ENCODE measurements at places on chromosomes 13 and 19.

DNA sequence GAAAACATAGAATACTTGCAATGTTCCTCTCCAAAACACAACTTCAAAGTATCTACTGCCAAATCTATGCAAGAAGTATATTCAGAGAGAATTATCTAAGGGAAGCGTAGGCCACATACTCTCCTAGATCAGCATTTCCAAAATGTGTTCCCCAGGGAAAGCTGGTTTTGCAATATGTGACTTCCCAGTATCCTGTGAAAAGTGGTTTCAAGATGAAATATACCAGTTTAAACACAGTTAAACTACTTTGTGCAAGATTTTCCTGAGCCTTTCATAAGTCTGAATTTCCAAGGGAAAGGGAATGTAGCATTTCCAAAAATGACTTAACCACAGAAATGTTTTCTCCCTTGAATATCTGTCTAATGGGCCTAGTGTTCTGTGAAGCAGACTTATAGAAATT, 7.6 kb downstream of the STARD13 start:
- DNase-seq, result no peak

DNA sequence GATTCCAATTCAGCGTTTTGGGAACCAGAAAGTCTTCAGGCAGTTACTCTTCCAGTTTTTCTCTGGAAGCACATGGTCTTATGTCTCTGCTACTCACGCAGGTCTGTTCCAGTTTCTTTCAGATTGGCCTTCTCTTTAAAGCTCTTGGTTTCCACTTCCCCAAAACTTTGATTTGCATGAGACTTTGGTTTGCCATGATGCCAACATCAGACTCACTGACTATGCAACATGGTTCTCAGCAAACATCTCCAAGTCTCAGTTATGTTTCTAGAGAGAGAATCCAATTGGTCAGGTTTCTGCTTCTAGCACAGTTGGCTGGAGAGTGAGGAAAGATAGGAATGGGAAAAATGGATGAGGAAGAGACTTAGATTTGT, 3.1 kb downstream of the AKAP11 start:
- no peak for DNase-seq

DNA sequence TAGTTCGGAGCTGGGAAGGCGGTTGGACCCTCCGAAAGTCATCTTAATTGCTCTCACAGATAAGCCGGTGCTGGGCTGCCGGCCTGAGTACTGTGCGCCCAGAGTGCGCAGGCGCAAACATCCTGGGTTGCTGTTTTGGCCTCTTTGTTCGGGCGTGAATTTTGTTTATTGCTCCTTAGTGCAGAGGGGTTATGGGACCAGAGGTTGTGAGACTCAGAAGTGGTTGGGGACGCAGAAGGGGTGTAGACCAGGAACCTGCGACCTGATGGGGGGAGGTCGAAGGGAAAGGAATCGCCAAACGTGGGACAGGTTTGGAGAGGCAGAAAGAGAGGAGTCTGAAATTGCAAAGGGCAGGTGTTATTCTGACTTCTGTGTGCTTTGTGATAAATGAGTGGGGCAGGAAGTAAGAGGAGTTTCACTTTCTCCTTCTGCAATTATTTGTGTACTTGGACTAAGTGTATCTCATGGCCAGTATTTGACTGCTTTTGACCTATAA, 607 bp upstream of the ZNF566 start:
- DNase-seq, result peak; percentile 95

- no peak for DNase-seq
Observed at GRCh38 chr19:10452726-10453618, 32.6 kb downstream of the PDE4A start.

DNA sequence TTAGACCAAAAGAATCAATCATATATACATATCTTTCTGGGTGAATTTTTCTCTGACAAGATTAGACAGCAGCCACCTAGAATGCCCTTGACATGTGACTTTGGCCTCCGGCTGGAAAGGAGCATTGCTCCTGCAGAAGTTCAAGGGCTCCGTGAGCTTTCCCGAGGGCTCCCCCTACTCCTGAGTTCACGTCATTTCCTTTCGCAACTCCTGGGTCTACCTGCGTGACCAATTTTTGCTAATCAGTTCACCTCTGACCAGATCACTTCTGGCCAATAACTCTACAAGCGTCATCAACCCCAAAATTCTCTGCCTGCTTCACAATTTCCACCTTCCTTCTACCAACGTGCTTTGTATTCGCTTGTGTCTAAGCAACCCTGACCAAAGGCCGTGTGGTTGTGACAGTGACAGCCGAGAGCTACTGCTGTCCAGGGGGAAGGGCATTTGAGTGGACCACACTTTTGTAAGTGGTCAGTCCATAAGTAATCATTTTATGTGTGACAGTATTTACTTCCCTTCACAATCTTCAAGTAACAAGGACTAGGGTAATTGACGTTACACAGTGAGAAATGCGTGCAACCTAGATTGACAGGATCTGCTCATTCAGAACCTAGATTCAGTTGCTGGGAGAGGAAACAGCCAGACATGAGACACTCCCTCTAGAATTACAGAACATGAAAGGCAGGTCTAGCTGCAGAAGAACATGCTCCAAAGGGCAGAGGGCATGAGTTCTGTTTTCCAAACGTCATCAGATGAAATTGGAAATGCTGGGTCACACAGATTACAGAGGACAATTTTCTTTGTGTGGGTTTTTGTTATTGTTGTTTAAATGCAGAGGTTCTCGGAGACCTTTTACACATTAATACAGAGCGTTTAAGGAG, 145.9 kb upstream of the SPACA7 start:
- DNase-seq, result no peak

DNA sequence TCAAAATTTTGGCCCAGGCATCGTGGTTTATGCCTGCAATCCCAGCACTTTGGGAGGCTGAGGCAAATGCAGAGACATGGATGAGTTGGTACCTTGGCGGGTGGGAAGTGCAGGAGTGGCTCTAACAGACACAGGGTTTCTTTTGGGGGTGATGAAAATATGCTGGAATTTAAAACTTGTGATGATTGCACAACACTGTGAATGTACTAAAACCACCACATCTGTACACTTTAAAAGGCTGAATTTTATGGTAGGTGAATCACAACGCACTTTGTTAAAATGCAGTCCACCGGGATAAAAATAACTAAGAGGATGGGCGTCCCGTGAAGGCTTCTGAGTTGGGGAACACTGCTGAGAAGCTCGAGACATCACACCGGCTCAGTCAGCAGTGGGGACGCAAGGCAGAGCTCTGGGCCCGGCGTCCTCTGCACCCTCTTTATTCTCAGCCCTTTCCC, 47.1 kb downstream of the MLLT1 start:
- no peak for DNase-seq

DNA sequence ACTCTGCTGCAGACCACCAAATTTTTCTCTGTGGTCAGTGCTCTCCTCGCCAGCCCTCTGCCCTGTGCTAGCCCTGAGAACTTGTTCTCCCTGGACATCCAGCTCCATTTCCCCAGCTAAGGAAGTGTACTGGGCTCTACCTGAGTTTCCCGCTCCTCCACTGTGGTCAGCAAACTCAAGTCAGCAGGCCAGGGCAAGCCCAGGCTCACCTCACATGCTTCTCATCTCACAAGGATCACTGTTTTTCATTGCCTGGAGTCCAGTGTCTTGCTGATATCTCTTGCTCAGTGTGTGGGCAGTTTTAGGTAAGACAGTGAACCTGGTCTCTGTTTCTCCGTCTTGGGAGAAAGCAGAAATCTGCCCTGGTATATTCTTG, 201.4 kb downstream of the FOXO1 start:
- DNase-seq, result no peak

DNA sequence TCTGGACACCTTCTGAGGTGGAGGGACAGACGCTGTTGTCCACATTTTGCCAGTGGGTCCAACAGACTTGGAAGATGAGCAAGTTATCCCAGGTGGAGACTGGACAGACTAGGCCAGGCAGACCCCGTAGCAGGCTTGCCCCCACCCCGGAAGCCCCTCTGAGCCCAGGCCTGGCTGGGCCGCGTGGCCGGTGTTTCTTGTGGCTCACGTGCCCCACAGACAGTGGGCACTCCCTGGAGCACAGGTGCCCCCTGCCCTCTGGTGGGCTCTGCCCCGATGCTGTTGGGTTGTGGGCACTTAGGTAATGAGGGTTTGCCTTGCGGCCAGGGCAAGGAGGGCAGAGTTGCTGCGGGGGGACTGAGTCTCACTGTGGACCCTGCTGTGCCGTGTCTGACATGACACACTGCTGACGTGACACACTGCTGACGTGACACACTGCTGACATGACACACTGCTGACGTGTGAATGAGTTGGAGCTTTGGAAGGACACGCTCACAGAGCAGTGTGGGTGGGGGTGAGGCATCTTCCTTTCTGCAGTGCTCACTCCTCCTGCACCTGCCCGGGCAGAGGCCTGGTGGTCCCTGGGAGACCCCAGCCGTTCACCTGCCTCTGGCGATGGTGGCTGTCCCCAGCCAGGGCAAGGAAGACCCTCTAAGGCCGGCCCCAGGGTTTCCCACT, 25.1 kb downstream of the DOT1L start:
- no peak for DNase-seq

GRCh38 chr19:48975947-48976847, 11.1 kb downstream of the FTL start:
- no peak for DNase-seq

DNA sequence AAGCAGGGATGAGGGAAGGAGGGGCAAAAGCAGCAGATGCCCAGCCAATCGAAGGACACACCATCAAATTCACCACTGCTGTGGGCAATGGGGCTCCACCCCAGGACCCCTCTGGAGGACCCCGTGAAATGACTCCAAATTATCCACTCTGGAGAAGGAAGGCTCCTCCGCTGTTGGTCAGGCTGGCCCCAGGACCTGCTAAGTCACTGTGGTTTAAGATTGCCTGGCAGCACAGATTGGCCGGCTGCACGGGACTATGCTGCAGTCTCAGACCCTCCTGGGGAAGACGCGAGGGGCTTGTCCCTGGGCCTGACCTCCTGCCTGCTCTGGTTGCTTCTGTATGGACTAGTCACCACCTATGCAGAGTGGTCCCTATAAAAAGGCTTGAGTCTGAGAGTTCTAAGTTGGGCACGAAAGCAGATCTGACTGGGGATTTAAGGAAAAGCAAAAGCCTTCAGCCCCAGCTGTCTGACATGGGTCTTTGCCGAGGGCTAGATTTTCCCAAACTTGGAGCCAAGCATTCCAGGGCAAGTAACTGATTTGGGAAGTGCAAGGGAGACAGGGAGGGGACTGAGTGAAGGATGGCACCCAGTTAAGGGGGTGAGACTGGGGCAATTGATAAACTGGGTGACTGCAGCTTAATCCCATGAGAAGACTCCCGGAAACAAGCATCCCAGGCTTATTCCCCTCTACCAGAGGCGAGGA, 91.7 kb downstream of the TSHZ3 start:
- no peak for DNase-seq

DNA sequence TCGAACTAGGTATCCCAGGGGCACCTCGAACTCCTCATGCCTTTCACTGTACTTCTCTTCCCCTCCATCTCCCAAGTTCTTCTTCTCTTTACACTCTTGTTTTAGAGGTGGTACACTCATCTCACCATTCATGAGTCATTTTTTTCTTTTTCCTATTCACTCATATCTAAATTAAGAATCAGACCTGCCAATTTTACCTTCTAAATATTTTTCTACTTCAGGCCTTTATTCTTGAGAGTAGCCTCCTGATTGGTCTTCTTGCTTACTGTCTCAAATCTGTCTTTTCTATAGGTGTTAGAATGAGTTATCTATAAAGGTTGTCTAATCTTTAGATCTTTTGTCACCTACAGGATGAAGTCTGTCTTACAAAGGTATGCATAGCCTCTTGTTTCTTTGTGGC, 20.7 kb downstream of the TDRD3 start:
- DNase-seq, result no peak

DNA sequence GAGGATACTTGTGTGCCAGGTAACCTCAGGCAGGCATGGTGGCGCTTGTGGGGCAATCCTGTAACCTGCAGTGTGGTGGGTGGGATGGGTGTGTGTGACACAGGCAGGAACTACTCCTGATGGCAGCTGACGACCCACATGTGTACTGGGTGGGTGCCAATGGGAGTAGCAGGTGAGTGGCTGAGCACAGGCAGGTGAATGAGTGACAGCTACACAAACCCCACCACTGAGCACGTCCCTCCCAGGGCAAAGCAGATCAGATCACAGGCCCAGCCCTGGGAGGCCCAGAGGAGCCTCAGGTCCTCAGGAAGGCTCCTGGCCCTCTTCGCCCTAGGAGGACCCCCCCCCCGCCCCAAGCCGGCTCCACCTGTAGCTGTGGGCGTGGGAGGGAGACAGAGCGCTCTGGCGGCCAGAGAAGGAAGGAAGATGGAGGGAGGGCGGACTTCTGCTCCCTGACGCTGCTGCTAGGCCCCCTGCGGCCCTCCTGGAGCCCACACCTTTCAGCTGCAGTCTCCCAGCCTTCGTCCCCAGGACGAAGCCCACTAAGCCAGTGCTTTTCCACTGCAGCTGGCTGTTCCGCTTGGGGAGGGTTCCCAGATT, 1.3 kb upstream of the ZNF181 start:
- no peak for DNase-seq

DNA sequence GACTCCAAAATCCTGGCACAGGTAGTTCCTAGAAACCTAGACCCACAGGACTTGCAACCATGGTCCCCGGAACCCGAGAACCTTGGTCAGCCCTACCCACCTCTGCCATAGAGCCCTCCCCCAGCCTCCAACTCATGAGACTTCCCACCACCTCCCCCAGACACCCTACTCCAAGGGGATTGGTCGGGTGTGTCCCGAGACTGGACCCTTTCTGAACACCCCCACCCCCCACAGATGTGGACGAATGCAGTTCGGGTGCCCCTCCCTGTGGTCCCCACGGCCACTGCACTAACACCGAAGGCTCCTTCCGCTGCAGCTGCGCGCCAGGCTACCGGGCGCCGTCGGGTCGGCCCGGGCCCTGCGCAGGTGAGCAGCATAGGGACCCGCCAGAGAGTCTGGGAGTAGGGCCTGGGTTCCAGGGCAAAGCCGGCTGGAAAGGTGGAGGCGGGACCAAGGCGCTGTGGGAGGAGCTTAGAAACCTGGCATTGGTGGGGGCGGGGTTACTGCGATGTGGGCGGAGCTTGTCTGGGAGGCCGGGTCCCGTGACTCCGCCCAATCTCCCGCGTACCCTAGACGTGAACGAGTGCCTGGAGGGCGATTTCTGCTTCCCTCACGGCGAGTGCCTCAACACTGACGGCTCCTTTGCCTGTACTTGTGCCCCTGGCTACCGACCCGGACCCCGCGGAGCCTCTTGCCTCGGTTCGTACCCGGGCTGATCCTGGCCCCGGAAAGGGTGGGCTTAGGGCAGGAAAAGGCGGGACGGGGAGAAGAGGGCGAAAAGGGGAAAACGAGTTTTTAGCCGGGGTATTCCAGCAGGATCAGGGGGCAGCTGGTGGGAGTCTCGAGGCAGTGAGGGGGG, 11.9 kb downstream of the LTBP4 start:
- no peak for DNase-seq
